ENCODE measurements at places on chromosomes 13 and 19.

- peak; percentile 37 for DNase-seq
Observed at GRCh38 chr19:4057931-4058692, 8.6 kb downstream of the ZBTB7A start.

GRCh38 chr19:50947123-50947522 is 5.7 kb downstream of the KLK5 start:
- DNase-seq: no peak

GRCh38 chr13:103931885-103932284 is 865.7 kb upstream of the SLC10A2 start:
- no peak for DNase-seq

GRCh38 chr19:49713236-49713845 is 22.4 kb downstream of the CPT1C start:
- no peak for DNase-seq

DNA sequence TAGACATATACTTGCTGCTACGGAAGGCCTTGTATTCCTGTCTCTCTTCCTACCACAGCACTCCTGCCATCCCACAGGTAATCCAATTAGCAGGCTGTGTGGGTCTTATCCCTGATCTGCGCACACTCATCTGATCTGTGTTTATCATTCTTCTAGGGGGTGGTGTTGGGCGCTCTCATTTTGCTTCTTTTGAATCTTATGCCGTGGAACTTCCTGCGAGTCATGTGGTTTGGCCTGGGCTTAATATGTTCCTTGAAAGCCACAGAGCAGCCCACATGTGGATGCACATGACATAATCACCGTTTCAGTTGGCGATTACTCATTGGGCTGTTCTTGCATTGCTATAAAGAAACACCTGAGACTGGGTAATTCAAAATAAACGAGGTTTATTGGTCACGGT is 7.5 kb downstream of the RASA3 start:
- DNase-seq: peak; percentile 58

DNA sequence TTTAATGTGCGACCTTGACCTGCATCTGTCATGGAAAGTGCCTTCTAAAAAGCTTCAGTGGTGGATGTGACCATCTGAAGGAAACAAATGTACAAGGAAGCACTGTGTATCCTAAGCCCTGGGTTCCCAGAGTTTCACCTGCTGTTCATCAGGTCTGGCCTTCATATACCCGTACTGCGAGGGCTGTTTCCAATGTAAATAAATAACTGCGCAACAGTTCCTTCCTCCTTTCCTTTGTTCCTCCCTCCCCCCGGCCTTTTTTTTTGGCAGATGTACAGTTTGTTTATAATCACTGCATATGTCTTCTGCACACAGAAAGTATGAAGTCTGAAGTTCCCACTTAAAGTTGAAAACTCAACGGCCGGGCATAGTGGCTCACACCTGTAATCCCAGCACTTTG is 5.2 kb downstream of the FAAP24 start:
- DNase-seq: no peak

GRCh38 chr19:7705387-7706187 is 3.7 kb upstream of the FCER2 start:
- peak; percentile 43 for DNase-seq

GRCh38 chr19:7778081-7778480 is 15.0 kb downstream of the CLEC4M start:
- DNase-seq: no peak

DNA sequence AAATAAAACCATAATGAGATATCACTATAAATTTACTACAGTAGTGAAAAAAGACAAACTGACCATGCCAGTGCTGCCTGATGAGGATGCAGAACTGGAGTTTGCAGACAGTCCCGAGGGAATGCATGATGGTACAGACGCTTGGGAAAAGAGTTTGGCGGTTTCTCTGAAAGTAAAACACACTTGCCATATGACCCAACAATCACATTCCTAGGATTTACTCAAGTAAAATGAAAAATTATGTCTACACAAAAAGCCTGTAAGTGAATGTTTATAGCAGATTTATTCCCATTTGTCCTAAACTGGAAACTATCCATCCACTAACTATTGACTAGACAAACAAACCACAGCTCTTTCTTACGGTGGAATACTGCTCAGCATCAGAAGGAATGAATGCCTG is 271.0 kb downstream of the DNAJC15 start:
- DNase-seq: no peak

DNA sequence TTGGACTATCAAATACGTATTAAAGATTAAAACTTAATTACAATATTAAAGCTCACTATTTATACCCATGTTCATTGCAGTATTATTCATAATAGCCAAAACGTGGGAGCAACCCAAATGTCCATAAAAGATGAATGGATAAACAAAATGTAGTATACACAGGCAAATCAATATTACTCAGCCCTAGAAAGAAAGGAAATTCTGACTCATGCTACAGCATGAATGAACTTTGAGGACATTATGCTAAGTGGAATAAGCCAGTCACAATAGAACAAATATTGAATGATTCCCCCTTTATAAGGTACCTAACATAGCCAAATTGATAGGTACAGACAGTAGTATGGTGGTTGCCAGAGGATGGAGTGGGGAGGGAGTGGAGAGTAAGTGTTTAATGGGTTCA is 457.3 kb downstream of the FGF14 start:
- DNase-seq: no peak

DNA sequence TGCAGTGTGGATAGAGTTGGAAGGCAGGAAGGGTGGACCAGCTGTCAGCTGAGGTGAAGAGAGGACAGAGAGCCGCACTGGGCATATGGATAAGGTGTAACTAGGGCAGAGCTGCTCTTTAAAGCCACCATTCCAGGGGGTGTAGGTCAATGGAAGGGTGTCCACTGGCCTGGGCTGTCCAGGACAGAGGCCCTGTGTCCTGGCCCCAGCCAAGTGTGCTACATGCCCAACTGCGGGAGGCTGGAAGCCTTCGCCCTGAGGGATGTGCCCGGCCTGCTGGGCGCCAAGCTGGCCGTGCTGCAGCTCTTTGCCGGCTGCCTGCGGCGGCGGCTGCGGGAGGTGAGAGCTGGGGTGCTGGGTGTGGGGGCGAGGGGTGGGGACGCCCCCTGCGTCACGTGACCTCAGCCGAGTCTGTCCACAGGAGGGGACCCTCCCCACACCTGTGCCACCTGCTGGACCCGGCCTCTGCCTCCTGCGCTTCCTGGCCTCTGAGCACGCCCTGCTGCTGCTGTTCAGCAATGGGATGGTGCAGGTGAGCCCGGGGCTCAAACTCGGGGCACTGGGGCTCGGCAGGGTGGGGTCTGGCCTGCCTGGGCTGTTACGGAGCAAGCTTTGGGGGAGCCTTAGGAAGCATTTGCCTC is 9.8 kb downstream of the PLK5 start:
- no peak for DNase-seq

DNA sequence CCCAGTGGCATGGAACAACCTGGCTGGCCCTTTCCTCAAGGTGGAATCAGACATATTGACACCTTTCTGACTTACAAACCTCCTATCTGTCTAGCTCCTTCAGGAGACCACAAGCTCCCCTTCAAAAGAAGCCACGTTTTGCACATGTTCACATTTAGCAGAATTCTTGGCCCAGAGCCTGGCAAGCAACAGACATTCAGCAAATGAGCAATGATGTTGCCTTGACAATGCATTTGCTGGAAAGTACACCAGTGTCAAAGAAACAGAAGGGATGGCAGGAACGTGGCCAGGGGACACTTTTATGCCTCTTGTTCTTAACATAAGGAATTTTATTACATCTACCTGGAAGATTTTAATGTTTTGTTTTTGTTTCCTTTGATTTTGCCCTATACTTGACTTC is 85.5 kb upstream of the FGF14 start:
- DNase-seq: no peak

GRCh38 chr19:41700381-41701195 is 7.8 kb upstream of the CEACAM5 start:
- no peak for DNase-seq

GRCh38 chr19:39407660-39408391 is 1.2 kb downstream of the ZFP36 start:
- DNase-seq: no peak

- no peak for DNase-seq
Observed at GRCh38 chr13:45909673-45910072, 58.1 kb upstream of the SIAH3 start.

DNA sequence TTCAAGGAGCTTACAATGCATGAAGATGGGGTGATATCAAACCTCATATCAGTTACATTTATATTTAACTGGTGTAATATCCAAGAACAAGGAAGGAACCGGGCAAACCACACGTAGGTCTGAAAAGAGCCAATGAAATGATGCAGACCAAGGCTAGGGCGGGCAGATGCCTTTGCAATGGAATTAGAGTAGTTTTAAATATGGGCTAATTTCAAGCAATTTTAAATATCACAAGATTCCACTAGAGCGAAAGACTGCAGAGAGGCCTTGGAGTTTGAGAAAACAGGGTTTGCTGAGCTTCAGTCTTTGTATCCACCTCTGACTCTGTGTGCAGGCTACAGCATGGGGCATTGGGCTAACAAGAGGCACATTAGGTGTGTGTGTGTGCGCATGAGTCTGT is 53.9 kb upstream of the ZNF536 start:
- DNase-seq: no peak

- DNase-seq: no peak
Observed at GRCh38 chr13:41648314-41648935, 191.1 kb downstream of the RGCC start.

GRCh38 chr19:19192910-19193423 is 909 bp downstream of the RFXANK start:
- DNase-seq: no peak

DNA sequence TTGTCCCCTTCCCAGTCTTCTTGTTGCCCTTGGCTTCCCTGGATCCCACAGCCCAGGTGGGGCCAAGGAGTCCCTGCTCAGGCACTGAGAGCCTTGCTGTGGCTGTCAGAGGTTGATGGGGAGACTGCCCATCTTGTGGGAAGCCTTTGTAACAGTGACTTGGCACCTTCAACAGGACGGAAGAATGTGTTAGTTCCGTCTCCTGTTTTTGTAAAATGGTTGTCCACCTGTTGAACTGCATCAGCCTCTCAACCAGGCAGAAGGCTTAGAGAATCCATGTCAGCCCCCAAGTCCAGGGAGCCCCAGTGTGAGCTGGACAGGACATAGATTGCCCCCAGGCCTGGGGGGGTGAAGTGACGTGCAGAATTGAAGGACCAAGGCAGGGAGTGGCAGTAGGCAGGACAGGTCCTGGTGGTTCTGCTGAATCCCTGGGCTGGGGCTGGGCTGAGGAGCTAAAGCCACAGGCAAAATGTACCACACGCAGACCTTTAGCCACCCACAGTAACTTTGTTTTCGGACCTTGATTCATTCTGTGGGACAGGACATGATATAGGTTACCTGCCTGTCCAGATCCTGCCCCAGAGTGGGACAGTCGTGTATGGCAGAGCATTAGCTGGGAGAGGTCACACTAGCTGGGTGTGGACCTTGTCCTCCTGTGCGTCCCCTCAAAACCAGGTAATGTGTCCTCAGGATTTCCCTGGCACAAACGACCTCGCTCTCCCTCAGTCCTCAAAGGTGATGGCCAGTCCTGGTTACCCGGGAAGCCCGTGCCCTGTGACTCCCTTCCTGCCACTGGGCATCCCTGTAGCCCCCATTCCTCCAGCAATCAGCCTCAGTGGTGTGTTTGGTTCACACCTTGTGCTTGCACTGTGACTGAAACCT is 47.0 kb downstream of the GATAD2A start:
- no peak for DNase-seq

Data from activated naive CD8-positive, alpha-beta T cell treated with anti-CD3 and anti-CD28 coated beads, Interleukin-2, amount 50 U/mL, for 16 hours (primary cell).